ENCODE measurements at places on chromosomes 4 and X. TPM values are rescaled to one million over a fixed set of nuclear protein-coding genes. Genes with fewer than 3 reads are reported as not detected.

DNA sequence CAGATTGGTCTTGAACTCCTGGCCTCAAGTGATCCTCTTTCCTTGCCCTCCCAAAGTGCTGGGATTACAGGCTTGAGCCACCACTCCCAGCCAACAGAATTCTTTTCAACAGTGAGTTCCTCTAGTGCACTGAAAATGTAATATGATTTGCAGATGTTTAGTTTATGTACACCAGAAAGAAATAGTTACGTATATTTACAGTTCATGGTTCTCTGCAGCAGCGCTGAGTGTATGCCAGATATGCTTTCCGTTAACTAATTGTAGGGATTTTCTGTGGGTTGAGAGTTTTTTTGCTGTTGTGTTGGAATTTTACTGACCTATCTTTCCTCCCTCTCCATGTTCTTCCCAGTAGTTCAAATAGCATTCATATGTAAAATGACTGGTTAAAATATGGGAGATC is 44.0 kb downstream of the GAB1 start:
- DNase-seq: no peak
- H3K27ac ChIP-seq: peak overlapping the region; percentile 52
- H3K36me3 ChIP-seq: no peaks in the 10 kb centered on the region
- peaks cover 90% of the 10 kb centered on the region for H3K4me1 ChIP-seq

DNA sequence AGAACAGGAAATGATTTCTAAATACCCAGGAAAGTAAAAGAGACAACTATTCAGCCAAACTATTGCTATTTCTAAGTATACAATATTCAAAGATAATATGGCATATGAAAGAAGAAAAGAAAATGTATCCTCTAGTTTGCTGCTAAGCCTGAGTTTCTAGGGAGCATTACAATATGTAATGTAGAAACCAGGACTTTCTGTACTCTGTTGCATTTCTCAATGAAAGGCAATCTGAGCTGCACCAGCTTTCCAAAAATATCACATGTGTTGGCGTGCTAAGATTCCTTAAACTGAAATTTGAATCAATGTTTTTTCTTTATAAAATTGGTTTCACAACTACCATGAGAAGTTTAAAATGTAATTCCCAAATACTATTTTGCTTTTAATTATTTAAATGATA is 129.6 kb downstream of the ANK2 start:
- no peak for DNase-seq
- H3K36me3 ChIP-seq: no peaks in the 10 kb centered on the region
- no peaks in the 10 kb centered on the region for H3K4me1 ChIP-seq
- no peak overlapping the region for H3K4me3 ChIP-seq
- no peak overlapping the region for H3K27ac ChIP-seq

DNA sequence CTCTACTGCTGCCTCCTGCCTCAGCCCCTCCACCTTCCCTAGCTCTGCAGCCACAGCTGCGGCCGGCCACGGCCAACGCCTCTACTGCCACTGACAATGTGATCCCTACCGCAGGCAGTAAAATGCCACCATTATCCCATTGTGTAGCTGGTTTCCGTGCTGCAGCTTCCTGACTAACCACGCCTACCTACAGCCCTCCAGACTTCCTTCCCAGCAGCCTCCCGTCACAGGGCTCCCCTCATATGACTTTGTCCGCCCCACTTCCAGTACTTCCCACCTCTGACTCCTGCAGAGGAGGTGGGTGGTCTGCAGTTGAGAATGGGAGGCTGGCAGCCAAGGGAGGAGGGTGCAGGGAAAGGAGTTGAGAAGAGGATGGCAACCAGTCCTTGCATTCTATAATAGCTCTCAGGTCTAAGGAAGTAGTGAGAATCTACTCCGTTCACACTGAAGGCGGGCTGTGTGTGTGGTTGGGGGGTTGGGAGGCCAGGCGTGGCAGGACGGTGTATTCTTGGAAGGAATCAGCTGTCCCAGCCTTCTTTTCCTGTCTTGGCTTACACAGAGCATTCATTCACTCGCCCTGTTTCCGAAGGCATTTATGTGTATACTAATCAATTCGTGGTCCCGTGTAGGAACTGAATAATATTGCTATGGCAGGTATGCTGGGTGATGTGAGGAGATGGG is 33.1 kb upstream of the USP51 start:
- H3K4me3 ChIP-seq: no peak overlapping the region
- H3K27me3 ChIP-seq: no peaks in the 10 kb centered on the region
- DNase-seq: no peak

DNA sequence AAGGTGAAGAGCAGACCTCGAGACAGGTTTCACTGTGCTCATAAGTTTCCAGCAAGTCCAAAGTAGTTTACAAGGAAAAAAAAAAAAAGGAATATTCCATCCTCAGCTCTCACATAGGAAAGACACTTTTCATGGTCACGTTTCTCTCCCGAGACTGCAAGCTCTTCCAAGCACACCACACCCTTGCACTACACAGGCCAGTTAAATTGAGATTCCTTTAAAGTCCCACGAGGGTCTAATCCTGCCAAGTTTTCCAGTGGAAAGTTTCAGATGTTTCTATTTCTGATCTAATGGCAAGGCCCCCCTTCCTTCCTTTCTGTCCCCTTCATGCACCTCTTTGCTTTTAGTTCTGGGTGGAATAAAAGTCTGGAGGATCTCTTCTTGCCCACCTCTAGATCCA is 67.9 kb upstream of the PCDH19 start:
- no peaks in the 10 kb centered on the region for H3K36me3 ChIP-seq
- no peaks in the 10 kb centered on the region for H3K27me3 ChIP-seq
- no peak overlapping the region for H3K27ac ChIP-seq
- DNase-seq: no peak
- H3K4me1 ChIP-seq: no peaks in the 10 kb centered on the region

Gene TNMD
- total RNA-seq: not detected

- H3K4me1 ChIP-seq: no peaks in the 10 kb centered on the region
- H3K27ac ChIP-seq: no peak overlapping the region
- H3K4me3 ChIP-seq: no peak overlapping the region
- H3K36me3 ChIP-seq: no peaks in the 10 kb centered on the region
These were observed 55.1 kb downstream of the CLCN5 start for GRCh38 chrX:49977319-49978090.

GRCh38 chr4:41550308-41550707 is 12.4 kb downstream of the LIMCH1 start:
- H3K27me3 ChIP-seq: no peaks in the 10 kb centered on the region
- DNase-seq: no peak
- no peaks in the 10 kb centered on the region for H3K36me3 ChIP-seq

DNA sequence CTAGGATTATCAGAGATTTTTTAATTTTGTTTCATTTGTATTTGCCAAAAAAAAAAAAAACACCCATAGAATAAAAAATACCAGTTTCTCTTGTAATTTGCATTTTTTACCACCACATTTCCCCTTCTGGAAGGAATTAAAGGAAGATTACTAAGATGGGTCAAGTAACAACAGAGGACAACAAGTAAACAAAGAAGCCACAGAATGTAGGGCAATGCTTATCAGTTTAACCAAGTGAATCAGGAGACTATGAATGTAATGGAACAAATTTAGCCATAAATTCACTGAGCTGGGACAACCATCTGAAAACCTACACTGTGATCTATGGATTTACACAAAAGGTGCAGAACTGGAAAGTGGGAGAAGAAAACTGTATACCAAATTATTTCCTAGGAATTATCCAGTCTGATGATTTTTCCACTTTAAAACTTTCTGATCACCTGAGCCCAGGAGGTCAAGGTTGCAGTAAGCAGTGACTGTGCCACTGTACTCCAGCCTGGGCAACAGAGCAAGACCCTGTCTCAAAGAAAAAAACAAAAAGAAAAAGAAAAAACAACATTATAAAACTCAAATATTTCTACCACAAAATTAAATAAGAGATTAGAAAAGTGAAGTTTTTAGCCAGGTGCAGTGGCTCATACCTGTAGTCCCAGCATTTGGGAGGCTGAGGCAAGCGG is 32.4 kb downstream of the LRBA start:
- H3K4me3 ChIP-seq: no peak overlapping the region
- H3K4me1 ChIP-seq: no peaks in the 10 kb centered on the region
- H3K27me3 ChIP-seq: no peaks in the 10 kb centered on the region
- H3K27ac ChIP-seq: no peak overlapping the region

Gene C1QTNF7
- 15.1 TPM for total RNA-seq

GRCh38 chrX:107676559-107677378 is 48.5 kb downstream of the PRPS1 start:
- H3K27ac ChIP-seq: peak overlapping the region; percentile 98
- H3K27me3 ChIP-seq: no peaks in the 10 kb centered on the region
- peaks cover 23% of the 10 kb centered on the region for H3K4me1 ChIP-seq

Data from upper lobe of right lung (tissue), 1 donor.